Activated gamma-delta T cell (primary cell): ENCODE measurements at places on chromosomes 7 and 10.

- DNase-seq: no peak
These were observed 58.2 kb downstream of the GPR141 start for GRCh38 chr7:37741776-37742175.

DNA sequence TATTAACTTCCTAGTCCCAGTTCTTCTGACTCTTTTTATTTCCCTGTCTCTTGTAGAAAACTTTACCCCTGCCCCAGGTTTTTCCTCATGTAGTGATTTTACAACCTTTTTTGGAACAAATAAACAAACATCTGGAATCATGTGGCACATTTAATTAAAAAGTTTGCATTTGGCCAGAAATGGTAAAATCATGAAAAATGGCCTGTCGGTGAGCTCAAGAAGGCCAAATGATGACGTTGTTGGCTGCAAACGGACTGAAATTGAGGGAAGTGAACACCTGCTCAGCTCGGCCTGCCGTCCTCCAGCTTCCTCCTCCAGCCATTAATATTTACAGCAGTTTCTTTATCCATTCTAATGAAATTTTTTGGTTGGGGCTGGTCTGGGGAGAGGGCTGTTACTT is 902.8 kb downstream of the LRMDA start:
- DNase-seq: no peak

GRCh38 chr10:27779462-27780015 is 33.9 kb upstream of the MKX start:
- no peak for DNase-seq

DNA sequence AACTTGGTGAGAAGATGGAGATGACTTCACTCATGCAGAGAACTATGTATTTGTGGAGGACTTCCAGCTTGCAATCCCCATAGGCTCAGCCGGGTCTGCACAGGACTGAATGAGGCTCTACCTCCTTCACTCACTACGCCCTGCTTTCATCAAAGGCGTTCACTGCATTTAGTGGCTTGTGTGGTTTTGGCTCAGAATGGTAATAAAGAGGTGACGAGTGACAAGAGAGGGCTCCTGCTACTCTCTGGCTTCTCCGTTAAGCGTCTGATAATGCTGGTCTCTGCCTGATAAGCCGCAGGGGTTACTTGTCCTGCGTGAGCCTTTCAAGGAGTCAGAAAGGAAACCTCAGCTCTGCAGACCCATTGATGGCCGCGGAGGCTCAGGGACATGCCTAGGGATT is 343.4 kb downstream of the PRPF18 start:
- DNase-seq: no peak

- no peak for DNase-seq
These were observed 24.3 kb downstream of the PPP2R2D start for GRCh38 chr10:131925011-131925649.

- DNase-seq: no peak
These were observed 134.8 kb downstream of the PHTF2 start for GRCh38 chr7:77933394-77933793.

DNA sequence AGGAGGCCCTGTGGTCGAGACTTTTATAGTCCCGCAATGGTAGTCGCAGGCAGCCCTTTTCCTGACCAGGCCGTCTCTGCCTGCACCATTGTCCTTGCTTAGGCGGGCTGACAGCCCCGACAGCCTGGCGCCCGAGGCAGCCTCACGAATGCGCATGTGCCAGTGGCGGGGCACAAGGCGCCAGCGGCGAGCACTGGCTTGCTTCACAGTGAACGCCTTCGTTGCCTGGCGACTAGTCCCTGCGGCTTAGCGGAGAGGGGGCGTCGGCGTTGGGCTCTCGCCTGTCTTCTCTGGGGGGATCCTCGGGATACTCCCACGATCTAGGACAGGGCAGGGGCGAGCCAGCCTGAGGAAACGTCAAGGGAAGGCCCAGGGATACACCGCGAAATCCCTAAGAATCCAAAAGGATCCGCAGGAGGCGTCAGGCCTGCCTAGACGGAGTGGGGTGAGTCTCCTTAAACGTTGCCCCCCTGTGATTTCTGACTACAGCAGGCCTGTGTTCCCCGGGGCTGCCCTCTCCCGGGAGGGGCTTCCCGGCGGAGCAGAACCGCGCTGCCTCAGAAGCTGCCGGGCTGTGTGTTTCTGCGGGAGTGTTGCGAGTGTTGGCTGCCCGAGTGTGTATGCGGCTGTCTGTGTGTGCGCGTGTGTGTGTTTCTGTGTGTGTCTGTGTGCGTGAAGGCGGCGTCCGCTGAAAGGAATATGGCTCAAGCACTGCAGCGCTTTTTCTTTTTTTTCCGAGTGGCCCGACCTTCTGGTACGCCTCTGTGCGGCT is 20.5 kb upstream of the ZNF273 start:
- no peak for DNase-seq

GRCh38 chr10:124236816-124237215 is 143.4 kb upstream of the CHST15 start:
- no peak for DNase-seq

DNA sequence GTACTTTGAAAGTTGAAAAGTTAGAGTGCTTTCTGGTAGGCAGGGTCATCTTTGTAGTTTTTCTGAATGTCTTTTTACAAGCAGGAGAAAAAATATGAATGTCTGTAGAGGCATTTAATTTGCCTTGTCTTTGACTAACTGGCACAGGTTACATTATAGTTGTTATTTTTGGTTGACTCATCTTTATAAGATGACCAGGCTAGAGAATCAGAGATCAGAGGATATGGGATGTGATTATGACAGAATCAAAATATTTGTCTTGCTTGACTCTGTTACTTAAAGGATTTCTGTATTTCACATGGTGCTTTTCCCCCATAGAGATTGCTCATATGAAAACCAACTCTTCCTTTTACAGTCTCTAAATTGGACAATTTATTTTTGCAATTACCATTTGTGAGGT is 2.4 kb downstream of the ZMYND11 start:
- no peak for DNase-seq

DNA sequence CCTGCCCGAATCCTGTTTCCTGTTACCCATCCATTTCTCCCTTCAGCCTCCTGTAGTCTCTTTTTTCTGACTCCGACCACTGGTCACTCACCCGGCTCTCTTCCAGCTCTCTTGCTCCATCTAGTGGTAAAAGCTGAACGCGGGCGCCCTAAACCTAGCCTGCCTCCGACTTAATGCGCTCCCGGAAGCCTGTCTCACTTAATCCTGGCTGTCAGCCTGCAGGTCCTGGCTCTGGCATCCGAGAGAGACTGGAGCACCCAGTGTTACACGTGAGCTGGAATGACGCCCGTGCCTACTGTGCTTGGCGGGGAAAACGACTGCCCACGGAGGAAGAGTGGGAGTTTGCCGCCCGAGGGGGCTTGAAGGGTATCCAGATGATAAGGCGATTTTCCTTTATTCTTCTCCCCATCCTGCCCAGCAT is 10.3 kb downstream of the SUMF2 start:
- DNase-seq: no peak

GRCh38 chr10:121078672-121079102 is 227.5 kb downstream of the WDR11 start:
- DNase-seq: no peak

DNA sequence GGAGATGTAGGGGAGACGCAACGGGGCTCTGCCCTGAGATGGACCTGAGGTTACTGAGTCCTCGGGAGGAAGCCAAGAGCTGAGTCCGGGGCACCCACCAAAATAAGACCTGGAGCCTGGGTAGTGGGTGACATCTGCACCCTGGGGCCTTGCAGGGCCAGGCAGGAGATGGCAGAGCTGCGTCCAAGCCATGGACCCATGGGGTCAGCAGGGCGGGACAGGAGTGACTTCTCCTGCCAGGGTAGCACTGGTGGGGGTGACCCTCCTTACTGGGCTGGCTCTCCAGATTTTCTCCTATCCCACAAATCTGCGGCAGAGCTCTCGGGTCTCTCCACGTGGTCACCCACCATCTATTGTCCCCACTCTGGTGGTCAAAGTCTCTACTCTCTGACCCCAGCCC is 2.1 kb downstream of the GHRHR start:
- DNase-seq: no peak

- no peak for DNase-seq
These were observed 137.5 kb upstream of the TCF7L2 start for GRCh38 chr10:112812586-112812985.

- DNase-seq: no peak
These were observed 155.1 kb upstream of the GHITM start for GRCh38 chr10:83984256-83984640.

DNA sequence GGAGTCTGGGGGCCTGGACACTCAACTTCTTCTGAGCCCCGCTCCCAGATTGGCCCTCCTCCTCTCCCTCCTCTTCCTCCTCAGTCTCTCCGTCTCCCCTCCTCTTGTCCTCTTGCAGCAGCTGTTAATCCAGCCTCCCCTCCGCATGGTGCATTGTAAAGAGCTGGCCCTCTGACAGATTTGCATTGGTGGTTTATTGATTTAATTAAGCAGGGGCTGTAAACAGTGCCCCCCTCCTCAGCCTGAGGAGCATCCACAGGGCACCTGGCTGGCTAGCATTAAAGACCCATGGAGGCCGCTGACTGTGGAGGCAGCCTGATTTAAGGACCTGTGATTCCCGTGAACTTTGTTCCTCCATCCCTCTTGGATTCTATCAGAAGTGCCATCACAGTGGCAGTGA is 28.9 kb upstream of the PCBD1 start:
- DNase-seq: no peak

GRCh38 chr10:89173075-89173474 is 34.0 kb downstream of the CH25H start:
- no peak for DNase-seq

- DNase-seq: no peak
These were observed 25.2 kb upstream of the PSMG3 start for GRCh38 chr7:1595027-1595426.

DNA sequence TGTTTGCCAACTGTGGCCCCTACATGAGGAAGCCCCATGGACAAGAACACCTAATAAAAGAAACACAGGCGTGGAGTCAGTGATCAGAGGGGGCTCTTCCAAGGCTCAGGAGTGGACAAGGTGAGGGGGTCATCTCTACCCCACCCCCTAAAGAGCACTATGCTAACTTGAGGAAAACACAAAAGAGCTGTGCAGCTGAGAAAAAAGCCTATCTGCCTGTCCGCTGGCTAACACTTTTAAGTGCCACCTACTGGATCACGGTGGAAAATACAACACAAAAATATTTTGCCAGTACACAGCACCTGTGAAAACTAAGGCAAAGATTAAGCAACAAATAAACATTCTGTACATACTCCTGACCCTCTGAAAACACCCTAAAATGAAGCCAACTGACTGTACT is 53.1 kb upstream of the COBL start:
- no peak for DNase-seq

DNA sequence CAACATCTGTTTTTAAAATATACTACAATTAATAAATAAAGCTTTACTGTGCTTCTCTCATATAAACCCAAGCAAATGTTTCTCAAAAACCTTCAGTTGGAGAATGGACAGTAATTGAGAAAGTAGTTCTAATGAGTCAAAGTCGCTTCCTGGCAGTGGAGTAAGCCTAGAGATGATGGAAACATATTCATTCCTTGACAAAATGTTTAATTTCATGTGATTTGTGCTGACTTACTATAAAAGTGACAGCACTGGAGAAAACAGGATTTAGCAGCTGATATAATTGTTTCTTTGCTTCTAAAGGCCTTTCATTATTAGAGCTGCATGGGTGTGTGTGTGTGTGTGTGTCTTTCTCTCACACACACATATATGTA is 9.0 kb downstream of the ELMO1 start:
- no peak for DNase-seq

- no peak for DNase-seq
These were observed 56.4 kb downstream of the SLC16A12 start for GRCh38 chr10:89478739-89479654.

- no peak for DNase-seq
These were observed 114.9 kb downstream of the HDAC9 start for GRCh38 chr7:18610331-18610948.

DNA sequence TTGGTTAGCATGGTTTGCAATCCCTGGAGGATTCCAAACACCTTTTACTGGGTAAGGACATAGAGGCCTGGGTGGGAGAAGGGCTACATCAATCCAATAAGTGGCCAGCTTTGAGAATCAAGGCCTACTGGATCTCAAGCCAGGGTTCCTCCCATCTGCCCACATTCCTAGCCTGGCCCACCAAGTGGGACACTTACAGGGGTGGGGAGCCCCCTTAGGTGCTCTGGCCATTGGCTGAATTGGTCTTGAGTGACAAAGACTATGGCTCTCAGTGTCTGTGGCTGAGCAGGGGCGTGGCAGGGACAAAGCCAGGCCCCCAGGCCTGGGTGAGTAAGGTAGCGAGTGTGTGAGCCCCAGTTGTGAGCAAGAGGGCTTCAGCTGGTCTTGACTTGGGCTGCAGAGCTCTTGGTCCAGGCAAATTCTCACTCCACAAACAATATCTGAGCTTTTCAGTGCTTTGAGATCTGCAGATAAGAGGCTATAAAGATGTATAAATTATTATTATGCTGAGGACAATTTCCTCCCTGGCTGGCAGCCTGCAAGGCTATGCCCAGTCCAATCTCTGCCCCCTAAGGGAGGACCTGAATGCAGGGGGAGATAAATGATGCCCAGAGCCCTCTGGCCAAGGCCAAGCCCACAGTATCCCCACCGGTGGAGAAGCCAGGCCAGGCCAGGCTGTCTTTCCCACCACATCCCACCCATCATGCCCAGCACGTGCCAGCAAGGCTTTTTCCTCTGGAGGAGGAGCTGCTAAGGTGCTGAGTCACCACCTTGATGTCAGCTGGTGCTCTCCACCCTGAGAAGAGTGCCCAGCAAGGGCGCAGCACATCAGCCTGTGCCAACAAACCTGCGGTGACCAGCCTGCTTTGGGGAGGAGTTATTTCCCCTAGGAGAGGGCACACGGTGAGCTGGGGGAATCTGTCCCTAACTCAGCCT is 80.7 kb upstream of the DUSP5 start:
- DNase-seq: no peak

- no peak for DNase-seq
These were observed 51.9 kb downstream of the GNA12 start for GRCh38 chr7:2792235-2792634.

GRCh38 chr10:51759896-51760534 is 60.6 kb upstream of the CSTF2T start:
- DNase-seq: no peak

GRCh38 chr10:88038268-88038667 is 174.8 kb downstream of the PTEN start:
- no peak for DNase-seq

- DNase-seq: no peak
These were observed 4.5 kb upstream of the TACC2 start for GRCh38 chr10:121984463-121984862.

- no peak for DNase-seq
These were observed 338.9 kb downstream of the GALNT17 start for GRCh38 chr7:71470830-71471229.
